ENCODE measurements at places on chromosomes 6 and 20. TPM values are rescaled to one million over a fixed set of nuclear protein-coding genes. Genes with fewer than 3 reads are reported as not detected.

Gene SLC35F1
- 0.34 TPM for total RNA-seq

Gene SSTR4
- total RNA-seq: not detected

Gene PRKN
- 6.3 TPM for total RNA-seq

Gene LTA
- not detected for total RNA-seq

Gene KIAA1755
- 0.88 TPM for total RNA-seq

Gene TRAPPC3L
- total RNA-seq: not detected

Gene PPP1R3G
- 2.7 TPM for total RNA-seq

Gene SMOC2
- 12.5 TPM for total RNA-seq

Gene PPP1R16B
- total RNA-seq: 3.0 TPM

Gene PLCB1
- total RNA-seq: 16.2 TPM

Gene SRF
- 14.8 TPM for total RNA-seq

Gene CST3
- total RNA-seq: 489 TPM

Gene BPI
- not detected for total RNA-seq

All from lower leg skin (tissue), 4 donors.